ENCODE measurements at places on chromosomes 11 and 22.

DNA sequence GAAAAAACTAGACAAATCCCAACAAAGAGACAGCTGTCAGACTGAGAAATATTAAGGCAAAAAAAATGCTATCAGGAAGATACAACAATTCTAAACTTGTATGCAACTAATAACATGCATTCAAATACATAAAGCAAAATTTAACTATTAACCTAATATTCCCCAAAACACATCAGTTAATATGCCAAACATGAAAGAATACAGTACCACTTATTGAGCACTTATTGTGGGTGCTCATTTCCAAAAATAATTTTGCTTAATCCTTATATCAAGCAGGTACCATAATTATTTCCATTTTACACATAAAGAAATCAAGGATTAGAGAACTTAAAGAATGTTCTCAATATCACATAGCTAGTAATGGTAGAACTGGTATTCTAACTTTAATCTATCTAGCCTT, 67.7 kb upstream of the HMGXB4 start:
- no peak for DNase-seq

DNA sequence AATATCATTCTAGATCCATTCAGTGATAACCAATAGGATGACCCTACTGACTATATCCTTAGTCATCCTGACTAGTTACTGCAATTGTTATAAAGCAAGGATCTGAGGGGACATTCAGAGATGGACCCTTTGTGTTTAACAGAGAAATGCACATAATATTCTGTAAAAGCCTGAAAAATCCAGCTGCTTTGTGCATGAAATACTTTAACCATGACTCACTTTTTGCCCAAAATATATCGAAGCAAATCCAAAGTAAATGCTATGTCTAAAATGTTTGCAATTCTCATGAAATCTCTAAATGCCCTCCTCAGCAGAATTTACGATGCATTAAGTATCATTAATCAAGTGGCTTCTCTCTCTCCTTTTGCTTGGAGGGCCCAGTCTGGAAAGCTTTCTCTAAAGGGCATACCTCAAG, 178.8 kb upstream of the MTMR2 start:
- DNase-seq = peak; percentile 44

DNA sequence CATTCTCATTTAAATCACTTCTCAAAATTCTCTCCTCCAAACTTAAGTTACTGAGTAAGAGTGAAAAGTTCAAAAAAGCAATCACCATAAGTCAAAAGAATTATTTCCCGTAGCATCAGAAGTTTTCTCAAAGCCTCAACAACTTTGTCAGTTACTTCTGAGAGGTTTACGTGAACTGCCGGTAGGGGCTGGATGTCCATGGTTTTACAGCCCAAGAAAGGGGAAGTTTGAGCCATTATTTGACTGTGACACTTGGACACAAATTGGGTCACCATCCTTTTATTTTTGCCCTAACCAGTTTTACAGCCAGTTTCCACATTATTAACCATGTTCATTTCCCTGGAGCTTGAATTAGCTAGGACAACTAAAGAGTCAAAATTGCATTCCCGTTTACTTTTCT, 7.5 kb downstream of the POU2AF3 start:
- DNase-seq = no peak

- no peak for DNase-seq
Measured at GRCh38 chr11:57288771-57289579, 35.8 kb downstream of the TNKS1BP1 start.

- DNase-seq = peak; percentile 31
Measured at GRCh38 chr11:126817096-126817495, 183.5 kb downstream of the KIRREL3 start.

DNA sequence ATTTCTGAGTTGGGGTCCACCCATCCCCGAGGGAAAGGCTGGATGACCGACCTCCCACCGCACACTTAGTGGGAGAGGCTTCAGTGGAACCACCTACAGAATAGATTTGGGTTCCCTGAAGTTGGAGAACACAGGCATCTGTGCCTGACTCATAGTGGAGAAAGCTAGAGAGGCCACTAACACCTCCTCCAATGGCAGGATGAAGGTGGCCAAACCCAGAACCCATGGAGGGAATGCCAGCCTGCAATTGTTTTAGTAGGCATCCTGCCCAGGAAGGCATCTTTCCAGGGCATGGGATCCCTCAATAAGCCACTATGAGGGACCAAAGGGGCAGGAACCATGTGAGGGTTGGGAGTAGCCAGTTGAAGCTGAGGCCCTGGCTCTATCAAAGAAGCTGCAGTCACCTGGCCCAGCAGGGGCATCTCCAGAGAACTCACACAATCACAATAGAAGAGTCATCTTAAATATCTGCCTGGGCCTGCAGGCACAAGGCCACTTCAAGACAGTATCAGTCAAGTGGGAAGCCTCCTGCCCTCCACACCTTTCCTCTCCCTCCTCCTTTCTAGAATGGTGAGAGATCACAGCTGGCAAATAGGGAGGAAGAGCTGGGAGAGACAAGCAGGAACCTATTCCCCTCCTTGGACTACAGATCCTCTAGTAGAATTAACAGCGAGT, 124.1 kb upstream of the CSNK2A3 start:
- no peak for DNase-seq

- DNase-seq = no peak
Measured at GRCh38 chr11:48341466-48341865, 16.7 kb downstream of the OR4C3 start.

GRCh38 chr11:131928992-131929391, 558.6 kb downstream of the NTM start:
- no peak for DNase-seq

- no peak for DNase-seq
Measured at GRCh38 chr11:30326114-30326778, 3.3 kb downstream of the ARL14EP start.

GRCh38 chr11:28878025-28878424, 769.8 kb downstream of the METTL15 start:
- no peak for DNase-seq
